Heart left ventricle (tissue), 16 donors: ENCODE measurements at places on chromosomes 6 and 20. TPM values are rescaled to one million over a fixed set of nuclear protein-coding genes. Genes with fewer than 3 reads are reported as not detected.

- DNase-seq, result no peak
Measured at GRCh38 chr20:43028470-43028869, 161.2 kb downstream of the PTPRT start.

The SPEF1 gene
- 0.65 TPM for total RNA-seq

DNA sequence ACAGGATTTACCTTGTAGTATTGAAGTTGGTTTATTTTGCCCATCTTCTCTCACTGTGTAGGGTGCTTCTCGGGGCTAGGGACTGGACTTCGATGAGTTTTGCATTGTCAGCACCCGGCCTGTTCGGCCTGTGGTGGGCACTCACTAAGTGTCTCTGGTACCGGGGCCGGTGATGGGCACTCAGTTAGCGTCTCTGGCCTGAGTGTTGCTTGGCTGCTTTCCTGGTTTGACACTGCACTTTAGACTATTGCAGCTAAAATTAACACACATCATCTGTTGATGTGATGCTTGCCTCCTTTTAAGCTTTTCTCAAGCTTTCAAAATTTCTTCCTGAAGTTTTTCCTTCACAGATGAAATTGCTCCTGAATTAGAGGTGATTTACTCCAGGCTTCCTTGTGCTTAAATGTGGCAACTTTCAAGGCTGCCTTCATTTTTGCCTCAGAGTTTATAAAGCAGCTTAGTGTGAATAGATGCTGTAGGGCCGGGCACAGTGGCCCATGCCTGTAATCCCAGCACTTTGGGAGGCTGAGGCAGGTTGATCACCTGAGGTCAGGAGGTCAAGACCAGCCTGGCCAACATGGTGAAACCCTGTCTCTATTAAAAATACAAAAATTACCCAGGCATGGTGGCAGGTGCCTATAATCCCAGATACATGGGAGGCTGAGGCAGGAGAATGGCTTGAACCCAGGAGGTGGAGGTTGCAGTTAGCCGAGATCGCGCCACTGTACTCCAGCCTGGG, 41.7 kb upstream of the TULP4 start:
- DNase-seq, result no peak

The RAB44 gene
- 0.07 TPM for total RNA-seq

- no peak for DNase-seq
Measured at GRCh38 chr6:142612956-142613355, 311.1 kb downstream of the ADGRG6 start.

The TRIM31 gene
- not detected for total RNA-seq

DNA sequence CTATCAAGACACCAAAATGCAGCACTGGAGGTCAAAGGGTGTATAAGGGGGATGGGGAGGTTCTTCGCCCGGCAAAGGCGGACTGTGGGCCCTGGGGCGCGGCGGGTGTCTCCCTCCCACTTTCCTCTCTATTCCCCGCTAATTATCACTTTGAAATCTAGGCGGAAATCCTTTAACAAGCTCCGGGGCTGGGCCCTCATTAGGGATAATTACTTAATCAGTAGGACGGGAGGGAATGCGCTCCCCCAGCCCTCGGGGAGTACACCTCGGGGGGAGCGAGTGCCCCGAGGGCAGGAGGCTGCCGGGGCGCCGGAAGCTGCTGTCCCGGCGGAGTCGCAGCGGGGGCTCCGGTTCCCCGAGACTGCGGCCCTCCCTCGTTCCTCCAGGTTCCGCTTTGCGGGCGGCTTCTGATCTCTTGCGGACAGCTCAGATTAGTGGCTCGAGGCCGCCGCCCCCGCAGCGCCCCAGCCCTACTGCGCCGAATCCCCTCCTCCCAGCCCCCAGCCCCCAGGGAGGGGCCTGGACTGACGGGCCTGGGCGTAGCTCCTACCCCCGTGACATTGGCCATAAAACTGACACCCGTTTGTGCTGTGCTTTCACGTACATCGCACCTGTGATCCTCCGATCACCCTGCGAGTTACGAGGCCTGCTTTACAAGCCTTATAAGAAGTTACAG, 14.7 kb downstream of the MUCL3 start:
- peak; percentile 81 for DNase-seq

- DNase-seq, result no peak
Measured at GRCh38 chr6:131367206-131367873, 205.7 kb upstream of the ARG1 start.

The FAM184A gene
- 1.1 TPM for total RNA-seq

DNA sequence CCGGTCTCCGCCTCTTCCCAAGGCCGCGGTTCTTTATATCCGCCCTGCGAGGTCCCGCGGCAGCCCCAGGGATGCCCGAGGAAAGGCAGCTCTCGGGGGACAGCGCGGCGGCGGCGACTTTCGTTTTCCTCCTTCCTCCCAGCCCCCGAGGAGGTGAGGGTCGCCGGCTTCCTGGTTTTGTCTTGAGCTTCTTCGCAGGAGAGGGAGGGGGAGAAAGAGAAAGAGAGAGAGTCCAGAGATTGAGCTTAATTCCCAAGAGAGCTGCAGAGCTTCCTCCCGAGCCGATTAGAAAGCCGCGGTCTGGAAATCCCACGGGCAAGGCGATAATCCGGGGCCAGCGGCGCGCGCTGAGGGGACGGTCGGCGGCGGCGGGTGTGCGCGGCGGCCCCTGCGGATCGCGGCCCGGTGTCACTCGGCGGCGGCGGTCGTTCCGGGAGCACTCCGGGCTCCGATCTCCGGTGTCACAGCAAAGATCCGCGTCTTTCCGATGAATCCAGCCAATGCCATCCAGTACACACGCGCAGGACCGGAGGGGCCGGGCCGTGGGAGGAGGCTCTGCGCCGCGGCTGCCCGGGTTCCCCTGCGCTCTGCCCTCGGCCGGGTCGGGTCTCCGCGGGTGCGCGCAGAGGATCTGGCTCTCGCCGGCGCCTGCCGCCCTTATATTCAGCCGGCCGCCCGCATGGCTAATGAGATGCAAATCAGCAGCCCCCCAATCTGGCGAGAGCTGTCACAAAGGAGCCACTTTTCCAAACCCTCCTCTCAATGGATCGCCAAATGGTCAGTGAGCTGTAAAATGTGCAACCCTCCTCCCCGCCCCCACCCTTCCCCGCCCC, at the start of gene DLL1:
Gene DLL1, minus strand, starts transcription at position 783 of the 833 bp plus-strand sequence. CDS start 939 bp downstream, outside the sequence.
- DNase-seq, result peak; percentile 67

The NEURL2 gene
- total RNA-seq, result 13.6 TPM

DNA sequence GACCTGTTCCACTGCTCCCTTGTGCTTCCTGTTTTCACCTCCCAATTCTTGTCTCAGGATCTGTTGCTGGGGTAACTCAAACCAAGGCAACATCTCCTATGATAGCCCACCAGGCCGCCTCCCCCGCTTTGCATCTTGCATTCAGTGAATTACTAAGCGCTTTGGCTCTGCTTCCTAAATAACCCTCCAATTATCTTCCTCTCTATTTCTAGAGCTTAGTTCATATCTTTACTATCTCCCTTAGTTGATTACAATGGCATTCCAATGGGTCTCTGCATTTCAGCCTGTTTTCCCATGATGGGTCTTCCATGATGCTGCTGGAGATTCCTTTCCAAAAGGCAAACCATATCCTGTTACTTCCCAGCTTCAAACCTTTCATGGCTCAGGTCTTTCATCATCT, 117.2 kb upstream of the FERMT1 start:
- no peak for DNase-seq

DNA sequence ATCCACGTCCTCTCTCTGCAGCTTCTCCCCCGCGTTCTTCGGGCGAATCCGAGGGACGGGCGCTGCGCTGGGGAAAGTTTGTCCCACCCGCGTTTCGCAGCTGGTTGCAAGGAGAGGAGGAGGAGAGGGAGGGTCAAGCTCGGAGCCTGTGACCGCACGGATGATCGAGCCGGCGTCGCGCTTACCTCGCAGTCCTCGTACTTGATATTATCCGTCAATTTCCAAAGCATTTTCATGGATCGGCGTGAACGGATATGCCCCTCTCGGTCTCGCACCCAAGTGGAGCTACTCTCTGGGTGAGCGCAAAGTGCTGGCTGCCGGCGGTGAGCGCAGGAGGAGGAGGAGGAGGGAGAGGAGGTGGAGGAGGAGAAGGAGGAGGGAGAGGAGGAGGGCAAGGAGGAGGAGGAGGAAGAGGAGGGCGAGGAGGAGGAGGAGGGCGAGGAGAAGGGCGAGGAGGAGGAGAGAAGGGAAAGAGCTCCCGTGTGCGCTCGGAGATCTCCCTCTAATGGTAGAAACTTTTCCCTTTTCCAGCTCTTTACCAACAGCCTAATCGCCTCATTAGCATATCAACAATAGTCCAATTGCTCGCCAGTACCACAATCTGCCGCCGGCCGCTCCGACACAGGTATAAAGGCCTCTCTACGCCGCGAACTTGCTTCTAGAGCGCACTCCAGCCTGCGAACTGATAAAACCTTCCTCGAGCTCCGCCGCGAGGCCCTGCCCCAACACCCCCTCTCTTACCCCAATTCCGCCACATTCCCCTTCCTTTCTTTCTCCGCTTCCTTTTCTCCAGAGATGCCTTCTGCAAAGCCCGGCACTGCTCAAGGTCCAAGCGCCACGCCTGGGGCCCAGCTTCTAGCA, at the start of gene TFAP2A:
Gene TFAP2A, minus strand, starts transcription at position 319 of the 861 bp plus-strand sequence. Its CDS starts 83 bp downstream, at position 236.
- no peak for DNase-seq

DNA sequence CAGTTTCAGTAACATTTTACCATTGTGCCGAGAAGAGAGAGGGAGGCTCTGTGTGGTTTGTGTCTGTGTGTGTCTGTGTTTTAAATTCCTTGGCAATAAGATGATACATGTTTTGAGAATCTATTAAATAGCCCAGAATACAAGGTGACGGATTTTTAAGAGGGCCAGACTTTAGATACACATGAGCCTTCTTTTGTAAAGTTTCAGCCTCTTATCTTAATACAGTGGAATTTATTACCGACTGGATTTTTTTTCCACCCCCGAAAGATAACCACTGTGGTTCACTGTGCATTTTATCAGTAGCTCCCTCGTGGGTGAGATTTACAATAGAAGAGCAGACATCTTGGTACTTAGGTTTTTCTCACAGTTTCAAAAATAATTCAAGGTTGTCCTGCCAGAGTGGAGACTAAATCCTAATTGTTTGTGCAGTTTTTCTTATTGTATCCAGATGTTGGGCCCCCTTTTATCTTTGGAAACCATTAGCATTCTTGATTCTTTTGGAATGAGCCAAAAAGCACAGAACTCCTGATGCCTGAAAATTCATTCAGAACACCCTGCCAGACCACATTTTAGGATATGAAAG, 49.9 kb downstream of the STK4 start:
- no peak for DNase-seq

DNA sequence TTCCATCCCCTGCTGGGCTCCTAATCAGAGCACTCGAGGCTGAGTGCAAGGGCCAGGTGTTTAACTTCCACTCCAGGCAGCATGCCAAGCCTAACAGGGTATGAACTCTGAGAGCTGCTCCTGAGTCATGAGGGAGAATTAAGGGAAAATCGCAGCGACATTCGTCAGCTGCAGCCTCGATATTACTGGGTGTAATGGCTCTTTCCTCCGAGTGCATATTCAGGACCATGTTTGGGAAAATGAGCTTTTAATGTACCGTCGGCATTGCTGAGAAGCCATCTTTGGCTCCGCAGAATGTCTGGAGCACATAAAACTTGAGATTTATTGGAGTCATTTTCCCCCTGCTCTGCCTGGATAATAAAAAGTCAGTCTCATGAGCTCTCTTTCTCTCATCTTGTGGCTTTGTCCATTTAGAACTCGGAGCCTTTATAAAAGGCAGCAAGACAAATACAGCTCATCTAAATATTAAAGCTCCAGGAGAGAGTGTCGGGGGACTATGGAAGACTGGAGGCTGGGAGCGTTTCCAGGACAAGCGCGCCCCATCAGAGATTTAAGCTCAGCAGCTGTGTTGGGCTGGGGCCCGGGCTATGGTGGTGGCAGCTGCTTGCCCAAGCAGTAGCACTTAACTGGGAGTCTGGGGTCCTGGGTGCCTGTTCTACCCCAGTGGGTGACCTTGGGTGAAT, 103.7 kb downstream of the TOX2 start:
- peak; percentile 63 for DNase-seq

The IRF4 gene
- total RNA-seq, result 0.16 TPM
